ENCODE measurements at places on chromosomes 16 and 17.

GRCh38 chr17:58341861-58342475 is 10.0 kb downstream of the SUPT4H1 start:
- no peak for DNase-seq

GRCh38 chr16:23182206-23182678 is 303 bp upstream of the SCNN1G start:
- no peak for DNase-seq

DNA sequence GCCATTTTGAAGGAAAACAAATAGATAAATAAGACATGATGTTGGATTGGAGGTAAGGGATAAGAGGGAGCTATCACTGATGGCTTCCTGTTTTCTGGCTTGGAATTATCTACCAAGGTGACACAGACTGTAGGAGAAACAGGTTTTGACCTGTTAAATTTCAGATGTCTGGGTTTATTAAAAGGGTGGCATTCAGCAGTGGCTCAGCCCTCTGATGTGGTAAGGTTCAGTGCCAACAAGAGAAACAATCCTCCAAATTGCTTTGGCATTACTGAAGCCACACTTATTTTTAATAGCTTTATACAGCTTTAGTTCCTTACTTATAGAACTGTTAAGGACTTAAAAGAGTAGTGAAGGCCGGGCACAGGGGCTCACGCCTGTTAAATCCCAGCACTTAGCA is 37.0 kb upstream of the AKAP1 start:
- DNase-seq: no peak

GRCh38 chr17:82933911-82934310 is 94.1 kb upstream of the ZNF750 start:
- no peak for DNase-seq

GRCh38 chr17:28989028-28989427 is 16.8 kb downstream of the SEZ6 start:
- no peak for DNase-seq

DNA sequence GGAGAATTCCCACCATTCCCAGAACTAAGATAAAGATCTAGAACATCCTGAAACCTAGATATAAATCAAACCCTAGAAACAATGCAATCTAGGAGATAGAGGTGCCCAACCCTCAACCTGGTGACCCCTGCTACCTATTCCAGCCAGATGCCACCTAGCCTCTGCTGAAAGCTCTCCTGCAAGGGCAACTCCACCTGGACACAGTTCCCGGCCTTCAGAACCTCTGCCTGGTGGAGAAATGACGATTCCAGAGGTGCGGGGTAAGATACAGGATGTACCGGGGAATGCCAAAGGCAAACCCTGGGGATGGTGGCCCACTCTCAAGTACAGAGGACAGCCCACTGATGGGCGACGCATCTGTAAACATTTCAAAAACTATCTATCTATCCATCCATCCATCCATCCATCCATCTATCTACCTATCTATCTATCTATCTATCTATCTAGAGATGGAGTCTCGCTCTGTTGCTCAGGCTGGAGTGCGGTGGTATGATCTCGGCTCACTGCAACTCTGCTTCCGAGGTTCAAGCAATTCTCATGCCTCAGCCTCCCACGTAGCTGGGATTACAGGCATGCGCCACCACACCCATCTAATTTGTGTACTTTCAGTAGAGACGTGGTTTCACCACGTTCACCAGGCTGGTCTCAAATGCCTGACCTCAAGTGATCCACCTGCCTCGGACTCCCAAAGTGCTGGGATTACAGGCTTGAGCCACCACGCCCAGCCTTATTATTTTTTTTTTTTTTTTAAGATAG is 19.0 kb downstream of the MEAK7 start:
- no peak for DNase-seq
